Naive B cell (primary cell): ENCODE measurements at places on chromosomes 2 and 18.

DNA sequence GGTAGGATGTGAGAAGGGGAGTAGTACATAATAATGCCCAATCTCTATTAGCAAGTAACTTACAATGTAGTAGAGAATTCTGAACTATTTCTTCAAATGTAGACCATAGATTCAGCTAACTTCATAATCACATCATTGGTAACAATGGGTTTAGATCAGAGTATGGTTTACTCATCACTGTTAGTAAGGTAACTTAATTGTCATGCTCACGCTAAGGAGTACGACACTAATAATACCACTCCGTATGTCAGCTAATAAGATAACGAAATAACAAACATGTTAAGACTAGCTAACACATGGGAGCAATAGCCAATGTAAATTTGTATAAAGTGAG is 56.4 kb upstream of the CCDC141 start:
- no peak overlapping the region for H3K4me3 ChIP-seq
- no peak overlapping the region for H3K27ac ChIP-seq
- H3K4me1 ChIP-seq, result no peaks in the 10 kb centered on the region
- no peak for DNase-seq

DNA sequence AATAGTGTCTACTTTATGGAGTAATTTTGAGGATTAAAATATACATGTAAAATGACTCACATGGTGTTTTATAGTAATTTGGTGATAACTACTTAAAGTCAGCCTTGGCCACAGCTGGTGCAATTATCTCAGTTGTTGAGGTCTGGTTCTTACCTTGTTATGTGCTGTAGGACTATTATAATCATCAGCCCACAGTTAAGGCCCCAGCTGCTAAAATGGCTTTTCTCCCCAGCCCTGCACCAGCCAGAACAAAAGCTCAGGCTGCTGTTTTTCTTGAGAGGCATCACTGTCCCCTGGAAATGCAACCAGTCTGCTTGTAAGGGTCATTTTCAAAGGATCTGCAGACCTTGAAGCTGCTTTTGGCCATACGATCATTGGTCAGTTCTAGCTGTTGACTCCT is 283.3 kb upstream of the THUMPD2 start:
- H3K4me3 ChIP-seq, result no peak overlapping the region
- no peaks in the 10 kb centered on the region for H3K4me1 ChIP-seq
- no peak for DNase-seq

- H3K4me3 ChIP-seq, result no peak overlapping the region
- peaks cover 73% of the 10 kb centered on the region for H3K27me3 ChIP-seq
- no peaks in the 10 kb centered on the region for H3K36me3 ChIP-seq
- H3K4me1 ChIP-seq, result no peaks in the 10 kb centered on the region
Measured at GRCh38 chr18:49920731-49921130, 107.4 kb upstream of the ACAA2 start.

GRCh38 chr2:168456521-168457189 is 583 bp downstream of the CERS6 start:
- no peaks in the 10 kb centered on the region for H3K27me3 ChIP-seq
- no peaks in the 10 kb centered on the region for H3K36me3 ChIP-seq
- peak overlapping the region; percentile 2 for H3K27ac ChIP-seq

- no peaks in the 10 kb centered on the region for H3K4me1 ChIP-seq
- H3K27ac ChIP-seq, result no peak overlapping the region
- DNase-seq, result no peak
- H3K4me3 ChIP-seq, result no peak overlapping the region
Measured at GRCh38 chr2:109439986-109440385, 173.8 kb downstream of the SEPTIN10 start.

DNA sequence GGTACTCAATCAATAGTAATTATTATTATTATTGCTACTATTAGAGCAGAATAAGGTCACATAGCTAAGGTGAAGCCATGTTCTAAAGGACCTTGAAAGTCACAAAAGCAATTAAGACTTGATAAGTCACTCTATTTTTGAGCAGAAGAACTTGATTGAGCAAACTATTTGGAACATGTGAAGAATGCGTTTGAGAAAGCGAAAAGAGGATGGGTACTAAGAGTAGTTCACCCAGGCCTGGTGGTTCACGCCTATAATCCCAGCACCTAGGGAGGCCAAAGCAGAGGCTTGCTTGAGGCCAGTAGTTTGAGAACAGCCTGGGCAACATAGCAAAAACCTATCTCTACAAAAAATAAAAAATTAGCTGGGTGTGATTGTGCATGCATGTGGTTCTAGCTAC is 7.2 kb upstream of the RTN4 start:
- H3K27ac ChIP-seq, result no peak overlapping the region
- no peaks in the 10 kb centered on the region for H3K36me3 ChIP-seq
- H3K4me3 ChIP-seq, result no peak overlapping the region

DNA sequence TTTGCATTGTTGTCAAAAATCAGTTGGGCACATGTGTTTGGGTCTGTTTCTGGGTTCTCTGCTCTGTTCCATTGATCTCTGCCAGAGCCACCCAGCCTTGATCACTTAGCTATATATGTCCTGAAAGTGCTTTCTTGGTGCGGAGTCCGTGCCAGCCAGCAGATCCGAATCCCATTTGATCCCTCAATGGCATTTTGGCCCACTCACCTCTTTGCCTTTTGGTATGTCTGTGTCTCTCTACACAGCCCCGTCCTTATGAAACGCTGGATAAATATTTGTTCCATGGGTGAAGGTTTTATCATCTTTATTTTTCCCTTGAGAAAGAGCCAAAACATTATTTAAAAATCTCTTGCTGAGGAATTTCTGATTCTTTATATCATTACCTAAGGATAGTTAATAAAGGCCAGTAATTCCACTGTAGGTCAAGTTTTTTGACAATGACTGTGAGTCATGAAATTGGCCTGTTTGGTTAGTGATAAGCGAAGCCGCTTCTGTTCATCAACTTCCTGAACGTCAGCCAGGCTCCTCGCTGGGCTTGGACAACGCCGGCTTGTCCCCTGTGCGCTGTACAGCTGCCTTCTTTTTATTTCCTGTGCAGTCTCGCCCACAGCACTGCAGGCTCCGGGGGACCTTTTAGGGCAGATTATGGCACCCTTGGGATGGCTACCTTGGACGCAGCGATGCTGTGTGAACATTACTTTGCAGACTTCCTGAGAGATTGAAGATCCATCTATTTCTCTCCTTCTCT is 24.9 kb downstream of the MTCL1 start:
- peaks cover 8% of the 10 kb centered on the region for H3K36me3 ChIP-seq
- peaks cover 13% of the 10 kb centered on the region for H3K4me1 ChIP-seq
- DNase-seq, result no peak
- peak overlapping the region; percentile 16 for H3K4me3 ChIP-seq
- H3K27ac ChIP-seq, result no peak overlapping the region

DNA sequence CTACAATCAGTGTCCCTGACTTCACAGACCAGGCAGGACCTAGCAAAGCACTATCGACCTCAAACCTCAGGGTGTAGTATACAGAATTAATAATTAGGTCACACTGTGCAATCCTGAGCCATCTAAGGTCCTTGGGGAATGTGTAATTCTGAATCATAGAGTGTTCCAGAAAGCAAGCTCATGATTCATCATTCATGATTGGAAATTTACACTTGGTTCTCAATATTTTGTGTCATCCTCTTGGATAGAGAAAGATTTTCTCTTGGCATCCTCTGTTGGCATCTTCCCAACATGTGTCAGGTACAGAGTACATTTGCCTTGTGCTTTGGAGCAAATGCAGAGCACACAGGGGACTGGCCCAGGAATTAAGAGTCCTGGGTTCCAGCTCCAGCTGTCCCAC is 245.0 kb upstream of the NT5C1B start:
- H3K27ac ChIP-seq, result no peak overlapping the region
- DNase-seq, result no peak
- H3K4me1 ChIP-seq, result no peaks in the 10 kb centered on the region
